Epithelial cell of esophagus (primary cell): ENCODE measurements at places on chromosomes 2 and 18.

DNA sequence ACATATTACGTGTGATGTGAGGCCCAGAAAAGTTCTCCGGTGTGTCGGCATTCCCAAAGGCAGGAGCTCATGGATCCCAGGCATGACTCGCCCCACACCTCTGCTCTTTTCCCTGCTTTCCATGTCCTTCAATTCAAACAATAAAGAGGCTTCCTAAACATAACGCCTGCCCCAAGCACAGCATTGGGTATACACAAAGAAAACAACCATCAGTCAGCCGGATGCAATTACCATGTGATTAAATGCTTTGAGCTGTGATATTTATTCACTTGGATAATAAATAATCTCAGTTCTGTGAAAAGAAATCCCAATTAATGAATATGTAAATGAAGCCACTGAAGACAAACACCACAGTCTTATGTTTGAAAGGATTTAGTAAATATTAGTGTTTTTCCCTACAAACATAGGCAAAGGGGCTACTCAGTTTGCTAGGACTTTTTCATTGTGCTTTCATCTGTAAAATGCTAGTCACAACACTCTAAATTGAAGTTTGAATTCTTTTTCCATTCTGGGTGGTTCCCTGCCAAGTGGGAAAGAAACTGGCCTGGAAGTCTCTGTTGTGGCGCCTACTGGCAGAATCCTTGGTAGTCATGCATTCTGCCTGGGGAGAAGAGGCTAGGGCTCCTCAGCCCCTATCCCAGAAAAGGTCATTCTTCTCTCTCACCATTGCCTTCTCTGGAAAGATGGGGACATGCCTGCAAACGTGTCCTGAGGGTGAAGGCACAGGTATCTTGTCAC lies 144.7 kb downstream of the COL6A3 start:
- no peak for DNase-seq

DNA sequence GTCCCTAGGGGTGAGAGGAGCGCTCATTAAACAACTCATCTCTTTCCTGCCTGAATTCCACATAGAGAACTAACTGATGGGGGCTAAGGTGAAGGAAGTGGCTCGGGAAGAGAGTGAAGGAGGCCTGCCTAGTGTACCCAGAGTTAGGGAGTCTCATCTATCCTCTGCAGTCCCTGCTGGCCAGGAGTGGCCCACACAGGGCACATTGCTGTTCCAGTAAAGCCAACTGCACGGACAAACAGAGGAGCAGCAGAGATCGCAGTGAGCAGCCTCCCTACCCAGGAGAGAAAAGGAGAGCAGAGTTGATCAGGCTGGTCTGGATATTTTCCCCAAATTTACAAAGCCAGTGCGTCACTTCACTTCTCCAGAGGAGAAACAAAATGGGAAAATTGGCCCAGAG lies 16.9 kb upstream of the FN1 start:
- DNase-seq = no peak

DNA sequence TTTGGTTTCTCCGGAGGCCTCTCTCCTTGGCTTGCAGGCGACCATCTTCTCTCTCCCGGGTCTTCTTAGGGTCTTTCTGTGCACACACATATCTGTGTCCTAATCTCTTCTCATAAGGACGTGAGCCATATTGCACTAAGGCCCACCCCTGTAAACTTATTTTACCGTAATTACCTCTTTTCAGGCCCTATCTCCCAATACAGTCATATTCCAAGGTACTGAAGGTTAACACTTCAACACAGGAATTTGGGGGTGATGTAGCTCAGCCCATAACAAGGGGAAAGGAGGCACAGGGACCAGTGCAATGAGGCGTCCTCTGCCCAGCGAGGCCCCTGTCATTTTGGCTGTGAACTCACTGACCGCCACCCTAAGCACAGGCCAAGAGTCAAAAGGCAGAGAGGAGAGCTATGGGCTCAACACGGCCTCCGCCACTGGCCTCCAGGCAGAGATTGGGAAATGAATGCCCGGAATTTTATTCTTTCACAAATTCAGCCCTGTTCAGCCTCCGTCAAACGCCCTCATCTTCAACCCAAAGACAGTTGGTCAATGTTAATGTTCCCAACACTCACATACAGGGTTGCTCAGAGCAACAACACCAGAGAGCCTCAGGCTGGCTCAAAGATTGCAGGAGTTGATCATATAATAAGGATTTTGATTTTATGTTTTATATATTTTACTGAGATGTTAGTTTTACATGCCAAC lies 15.9 kb upstream of the NMUR1 start:
- DNase-seq = no peak

DNA sequence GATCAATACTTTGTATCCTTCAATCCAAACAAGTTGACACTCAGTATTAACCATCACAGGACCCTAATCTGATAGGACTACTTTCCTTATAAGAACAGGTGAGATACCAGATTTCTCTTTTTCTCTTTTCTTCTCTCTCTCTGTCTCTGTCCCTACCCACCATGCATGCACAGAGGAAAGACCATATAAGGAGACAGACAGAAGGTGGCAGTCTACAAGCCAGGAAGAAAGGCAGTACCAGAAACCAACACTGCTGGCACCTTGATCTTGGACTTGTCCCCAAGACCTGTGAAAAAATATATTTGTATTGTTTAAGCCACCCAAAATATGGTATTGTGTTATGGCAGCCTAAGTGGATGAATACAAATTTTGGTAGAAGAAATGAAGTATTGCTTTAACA lies 156.2 kb upstream of the KCNH7 start:
- no peak for DNase-seq

DNA sequence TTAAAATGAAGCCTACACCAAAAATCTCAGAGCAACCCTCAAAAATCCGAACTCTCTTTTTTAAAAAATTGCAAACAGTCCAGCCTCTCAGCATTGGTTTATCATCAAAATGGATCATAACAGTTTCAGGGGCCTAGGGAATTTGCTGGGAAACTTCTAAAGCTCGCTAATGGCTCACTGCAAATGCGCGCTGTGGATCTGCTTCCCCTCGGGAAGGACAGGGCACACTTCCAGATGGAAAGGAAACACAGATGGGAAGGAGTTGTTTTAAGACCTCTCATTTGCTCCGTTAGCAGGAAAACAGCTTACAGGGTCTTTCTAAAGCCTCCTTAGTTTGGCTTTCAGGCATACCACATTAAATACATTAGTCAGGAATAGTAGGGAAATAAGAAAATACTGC lies 27.2 kb downstream of the FECH start:
- DNase-seq = no peak

DNA sequence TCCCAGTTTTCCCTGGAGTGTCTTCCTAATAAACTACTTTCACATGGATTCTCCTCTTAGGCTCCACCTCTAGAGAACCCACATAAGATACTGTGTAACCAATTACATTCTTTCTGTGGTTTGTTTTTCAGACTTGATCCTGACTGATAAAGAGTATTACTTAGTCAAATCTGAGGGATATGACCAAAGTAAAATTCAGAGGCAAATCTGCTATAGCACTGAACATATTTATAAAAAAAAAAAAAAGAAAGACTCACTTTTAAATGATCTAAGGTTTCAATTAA lies 13.9 kb downstream of the CKAP2L start:
- DNase-seq = no peak

DNA sequence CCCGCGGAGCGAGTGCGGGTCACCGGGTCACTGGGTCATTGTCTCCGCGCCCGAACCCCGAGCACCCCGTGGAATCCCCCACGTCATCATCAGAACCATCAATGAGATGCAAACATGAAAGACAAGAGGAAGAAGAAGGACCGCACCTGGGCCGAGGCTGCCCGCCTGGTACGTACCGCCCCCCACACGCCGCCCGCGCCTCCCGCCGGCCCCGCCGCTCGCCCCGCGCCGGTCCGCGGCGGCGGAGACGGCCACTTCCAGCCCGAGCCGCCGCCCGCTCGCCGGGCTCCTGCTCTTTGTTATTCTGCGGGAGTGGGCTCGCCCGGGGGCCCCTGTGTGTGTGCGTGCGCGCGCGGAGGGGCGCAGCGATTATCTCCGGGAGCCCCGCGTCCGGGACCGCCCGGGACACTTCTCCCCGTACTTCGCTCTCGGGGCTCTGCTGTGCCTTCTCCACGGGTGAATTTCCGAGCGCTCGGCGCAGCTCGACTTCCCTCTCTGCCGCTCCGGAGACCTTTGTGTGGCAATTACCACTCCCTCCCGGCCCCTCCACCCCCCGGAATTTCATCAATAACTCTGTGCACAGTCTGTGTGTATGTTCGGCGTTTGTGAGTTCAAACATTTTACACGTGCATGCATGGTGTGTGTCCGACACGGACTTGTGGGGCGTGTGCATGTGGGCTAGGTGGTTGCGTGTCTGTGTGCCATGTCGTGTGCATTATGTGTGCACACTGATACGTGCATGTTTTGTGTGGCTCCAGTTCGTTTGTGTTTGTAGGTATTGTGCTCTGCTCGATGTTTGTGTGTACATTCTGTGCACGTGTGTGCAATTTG lies 714 bp downstream of the ASXL3 start:
- DNase-seq = no peak

GRCh38 chr2:23323917-23324680 lies 60.9 kb upstream of the KLHL29 start:
- no peak for DNase-seq

DNA sequence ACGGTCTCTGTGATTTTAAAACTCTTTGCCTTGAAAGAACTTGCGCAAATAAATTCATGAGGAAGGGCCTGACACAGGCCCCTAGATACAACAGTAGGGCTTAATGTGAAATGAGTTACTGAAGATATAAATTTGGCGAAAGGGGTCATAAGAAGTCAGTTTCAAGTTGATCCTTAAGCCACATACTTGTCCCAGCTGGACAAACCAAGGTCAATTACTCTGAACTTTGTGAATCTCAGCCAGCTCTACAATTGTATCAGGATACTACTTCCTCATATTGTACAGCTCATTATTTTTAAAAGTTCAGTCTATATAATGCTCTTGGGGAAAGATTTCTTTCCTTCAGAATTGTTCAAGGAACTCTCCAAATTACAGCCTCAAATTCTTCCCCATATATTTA lies 432.8 kb downstream of the METTL4 start:
- DNase-seq = no peak

DNA sequence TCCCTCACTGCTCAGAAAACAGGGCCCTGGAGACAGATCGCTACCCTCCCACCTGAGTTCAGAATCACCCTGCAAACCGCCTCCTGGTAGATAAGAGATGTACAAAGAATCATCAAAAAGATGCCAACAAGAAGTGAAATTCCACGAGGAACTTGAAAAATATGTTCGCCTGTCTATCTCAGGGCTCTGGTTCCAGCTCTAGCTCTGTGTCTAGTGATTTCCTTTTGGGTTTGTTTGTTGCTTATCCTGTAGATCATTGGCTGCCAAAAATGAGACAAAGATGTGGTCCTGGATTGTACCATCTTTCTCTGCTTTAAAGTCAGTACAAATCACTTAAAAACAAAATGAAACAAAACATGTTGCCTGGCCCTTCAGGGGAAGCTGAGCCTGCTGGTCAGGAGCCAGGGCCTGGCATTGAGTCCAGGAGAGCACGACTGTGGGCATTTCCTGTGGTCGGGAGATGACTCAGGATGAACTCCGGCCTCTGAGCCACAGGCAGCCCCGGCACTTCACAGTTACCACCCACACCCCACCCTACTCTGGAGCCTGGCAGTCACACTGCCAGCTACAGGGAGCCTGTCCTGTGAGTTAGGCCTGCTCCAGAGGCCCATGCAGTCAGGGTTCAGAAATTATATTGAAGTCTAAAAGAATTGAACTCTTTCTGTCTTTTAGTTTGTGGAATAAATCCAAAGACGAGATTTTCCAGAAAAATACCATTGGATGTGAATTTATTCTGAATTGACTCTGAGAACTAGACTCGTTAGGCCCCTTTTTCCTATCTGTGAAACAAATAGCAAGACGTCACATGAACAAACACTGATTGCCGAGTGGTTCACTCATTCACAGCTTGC lies 8.0 kb upstream of the ITGB6 start:
- peak; percentile 83 for DNase-seq

DNA sequence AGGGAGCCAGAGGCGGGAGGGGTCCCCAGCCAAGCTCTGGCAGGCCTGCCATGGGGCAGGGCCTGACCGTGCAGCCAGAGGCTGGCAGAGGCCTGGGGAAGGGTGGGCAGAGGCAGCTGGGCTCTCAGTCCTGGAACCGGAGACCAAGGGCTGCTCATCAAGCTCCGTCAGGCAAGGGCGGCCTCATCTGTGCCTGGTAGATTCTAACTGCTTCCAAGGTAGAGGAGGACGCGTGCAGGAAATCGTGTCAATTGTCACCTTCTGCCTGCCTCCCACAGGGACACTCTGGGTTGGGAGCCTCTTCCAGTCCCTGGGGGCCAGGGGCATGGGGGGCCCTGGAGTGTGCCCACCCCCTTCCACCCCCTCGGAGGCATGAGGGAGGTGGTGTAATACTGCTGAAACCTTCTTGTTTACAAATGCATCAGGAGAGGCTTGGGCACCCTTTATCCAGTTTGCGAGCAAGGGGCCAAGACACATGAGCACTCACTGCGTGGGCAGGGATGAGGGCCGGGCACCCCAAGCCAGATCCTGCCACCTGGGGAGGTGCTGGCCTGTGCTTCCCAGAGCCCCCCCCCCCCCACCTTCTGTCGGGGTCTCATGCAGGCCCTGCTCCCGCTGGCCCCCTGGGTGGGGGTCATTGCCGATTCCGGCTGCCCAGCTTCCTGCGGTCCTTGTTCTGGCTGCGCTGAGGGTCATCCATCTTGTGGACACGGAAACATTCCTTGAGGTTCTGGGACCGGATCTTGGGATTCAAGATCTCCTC lies 9.0 kb downstream of the SNORC start:
- DNase-seq = no peak

- no peak for DNase-seq
These were observed 23.2 kb downstream of the INO80D start for GRCh38 chr2:206062724-206063123.

DNA sequence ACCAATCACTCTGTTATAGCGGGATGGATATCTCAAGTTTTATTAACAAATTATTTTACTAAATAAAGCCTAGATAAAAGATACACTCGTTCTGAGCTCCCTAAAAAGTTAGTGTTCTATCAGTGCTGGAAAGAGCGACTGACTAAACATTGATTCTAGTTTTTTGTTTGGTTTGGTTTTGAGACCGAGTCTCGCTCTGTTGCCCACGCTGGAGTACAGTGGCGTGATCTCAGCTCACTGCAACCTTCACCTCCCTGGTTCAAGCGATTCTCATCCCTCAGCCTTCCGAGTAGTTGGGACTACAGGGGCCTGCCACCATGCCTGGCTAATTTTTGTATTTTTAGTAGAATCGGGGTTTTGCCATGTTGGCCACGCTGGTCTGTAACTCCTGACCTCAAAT lies 73.8 kb upstream of the CDCA7 start:
- DNase-seq = no peak

DNA sequence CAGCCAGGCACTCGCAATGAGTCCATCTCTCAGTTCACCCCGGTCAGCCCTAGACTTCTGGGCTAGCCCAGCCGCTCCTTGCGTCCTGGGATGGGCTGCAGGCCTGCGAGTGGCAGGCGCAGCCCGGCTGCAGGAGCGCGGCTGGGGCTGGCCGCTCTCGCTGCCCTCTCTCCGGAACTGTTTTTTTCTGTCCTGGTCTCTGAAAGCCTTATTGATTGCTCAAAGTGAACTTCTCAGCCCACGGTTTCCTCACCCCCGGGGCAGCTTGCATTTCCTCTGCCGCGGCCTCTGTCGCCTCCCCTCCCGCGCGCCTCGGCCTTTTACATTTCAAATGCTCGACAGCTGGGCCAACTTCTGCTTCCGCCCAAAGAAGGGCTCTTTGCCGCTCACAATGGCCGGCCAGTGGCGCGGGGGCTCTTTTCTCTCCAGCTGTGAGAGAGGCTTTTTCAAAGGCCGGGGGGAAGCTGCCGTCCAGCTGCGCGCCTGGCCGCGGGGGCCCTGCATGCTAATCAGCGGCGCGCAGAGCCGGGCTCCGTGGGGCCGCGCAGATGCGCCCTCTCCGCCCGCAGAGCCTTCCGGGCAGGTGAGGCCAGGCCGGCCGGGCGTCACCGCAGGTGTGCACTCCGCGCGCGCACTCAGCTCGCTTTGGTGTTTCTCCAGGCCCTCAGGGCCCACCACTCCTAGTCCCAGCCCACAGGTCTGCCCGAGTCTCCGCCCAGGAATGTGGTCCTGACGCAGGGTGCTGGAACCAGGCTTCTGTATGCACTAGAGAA lies 513.8 kb downstream of the RNF144A start:
- peak; percentile 2 for DNase-seq
